ENCODE measurements at places on chromosomes 7 and 10. TPM values are rescaled to one million over a fixed set of nuclear protein-coding genes. Genes with fewer than 3 reads are reported as not detected.

MPP7 gene
- 38.7 TPM for total RNA-seq

TMEM273 gene
- total RNA-seq, result 12.7 TPM

DENND2A gene
- 8.4 TPM for total RNA-seq

MARVELD1 gene
- total RNA-seq, result 45.7 TPM

CYP3A7 gene
- total RNA-seq, result 0.82 TPM

OR9A2 gene
- total RNA-seq, result not detected

ZCCHC24 gene
- 5.6 TPM for total RNA-seq

TMEM213 gene
- not detected for total RNA-seq

CACNB2 gene
- total RNA-seq, result 13.6 TPM

JCAD gene
- 9.0 TPM for total RNA-seq

SPDYE5 gene
- total RNA-seq, result 0.17 TPM

ASL gene
- total RNA-seq, result 145 TPM

GPR15LG gene
- 231 TPM for total RNA-seq

GJC3 gene
- not detected for total RNA-seq

GRID2IP gene
- 0.41 TPM for total RNA-seq

ADAM12 gene
- 0.66 TPM for total RNA-seq

All from mucosa of descending colon (tissue), 3 donors.